ENCODE measurements at places on chromosomes 12 and 14.

GRCh38 chr14:103646189-103646588 is 17.2 kb downstream of the KLC1 start:
- no peak for DNase-seq

- DNase-seq, result no peak
These were observed 1.7 kb downstream of the ATF7 start for GRCh38 chr12:53624458-53624857.

DNA sequence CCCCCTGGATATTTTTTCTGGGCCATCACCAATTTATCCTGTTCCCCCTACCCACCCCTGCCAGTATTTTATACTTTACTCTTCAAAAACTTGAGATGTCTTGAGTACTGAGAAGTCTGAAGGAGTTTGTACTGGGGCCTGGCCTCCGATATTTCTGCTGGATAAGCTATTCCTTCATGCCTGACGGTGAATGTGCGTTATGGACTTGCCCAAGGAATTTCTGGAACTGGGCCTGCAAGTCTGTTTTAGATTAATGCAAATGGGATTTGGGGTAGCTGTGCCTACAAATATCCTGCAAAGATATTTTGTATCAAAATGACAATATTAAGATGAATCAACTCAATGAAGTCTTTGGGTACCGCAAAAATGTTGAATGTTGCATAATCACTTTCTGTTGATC is at the start of gene PTCSC3:
Gene PTCSC3 (minus strand): TSS at position 199 of the 400 bp plus-strand sequence.
- DNase-seq, result no peak

- no peak for DNase-seq
These were observed at the start of gene KCNA5 for GRCh38 chr12:5043589-5044419. Gene KCNA5 (plus strand): TSS chr12:5043879. CDS start chr12:5044148, 269 bp downstream.

GRCh38 chr12:104577581-104577981 is 120.8 kb downstream of the CHST11 start:
- DNase-seq, result no peak

DNA sequence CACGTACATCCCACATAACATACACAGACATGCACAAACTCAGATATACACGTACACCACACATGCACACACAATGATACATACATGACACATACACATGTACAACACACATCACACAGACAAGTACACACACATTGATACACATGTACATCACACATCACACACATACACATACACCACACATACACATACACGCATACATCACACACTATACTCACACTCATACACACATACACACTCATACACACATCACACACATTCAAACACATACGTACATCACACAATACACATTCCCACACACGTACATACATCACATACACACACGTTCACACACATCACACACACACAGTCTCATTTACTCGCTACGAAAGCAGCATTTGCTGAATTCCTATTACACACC is 4.5 kb downstream of the ZNF605 start:
- DNase-seq, result no peak

DNA sequence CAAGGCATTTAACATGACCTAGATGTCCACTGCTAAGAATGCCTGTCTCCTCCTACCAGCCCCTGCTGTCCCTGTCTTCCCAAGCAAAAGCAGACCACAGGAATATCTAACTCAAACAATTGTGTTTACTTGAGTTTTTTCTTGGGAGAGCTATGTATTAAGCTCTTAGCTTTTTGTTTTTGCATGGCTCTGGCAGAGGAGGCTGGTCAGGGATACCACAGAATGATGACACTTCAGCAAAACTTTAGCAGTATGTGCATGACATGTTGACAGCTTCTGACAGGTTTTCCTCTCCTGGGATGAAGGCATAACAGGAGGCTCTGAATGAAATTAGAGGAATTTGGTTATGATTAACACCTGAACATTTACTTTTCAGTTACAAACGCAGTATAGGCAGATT is 6.9 kb downstream of the TMBIM6 start:
- DNase-seq, result no peak

GRCh38 chr12:120181991-120182631 is 12.4 kb downstream of the GCN1 start:
- no peak for DNase-seq

DNA sequence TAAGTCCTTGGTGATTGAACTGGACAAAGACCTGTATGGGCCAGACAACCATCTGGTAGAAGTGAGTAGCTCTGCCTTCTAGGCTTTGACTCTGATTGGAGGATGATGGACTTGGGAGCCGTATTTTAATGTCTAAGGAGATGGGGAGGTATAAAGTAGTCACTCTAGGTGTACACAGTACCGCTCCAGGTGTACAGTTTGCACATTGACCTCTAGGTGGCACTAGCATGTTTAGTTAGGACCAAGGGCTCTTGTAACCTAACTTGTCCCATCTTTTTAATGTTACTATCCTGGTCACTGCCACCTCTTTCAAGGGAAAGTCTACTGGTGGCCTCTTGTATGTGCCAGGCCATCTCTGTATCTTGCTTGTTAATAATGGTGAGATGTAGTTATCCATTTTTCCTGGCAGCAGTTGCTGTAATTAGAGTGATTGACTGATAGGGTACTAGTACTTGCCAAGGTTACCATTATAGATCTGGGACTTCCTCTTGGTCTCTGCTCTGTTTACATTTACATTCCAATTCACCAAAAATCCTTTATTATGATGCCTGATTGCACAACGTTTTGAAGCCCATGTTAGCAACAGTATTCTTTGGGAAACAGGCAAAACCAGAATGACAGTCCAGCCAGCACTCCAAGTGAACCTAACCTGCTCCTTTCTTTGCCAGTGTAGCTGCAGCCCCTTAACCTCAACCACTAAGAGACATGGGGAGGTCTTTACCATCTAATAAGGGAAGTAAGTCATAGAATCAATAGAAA is 3.6 kb downstream of the SMARCD1 start:
- DNase-seq, result no peak

- no peak for DNase-seq
These were observed 331.6 kb upstream of the STXBP6 start for GRCh38 chr14:25381498-25381897.

DNA sequence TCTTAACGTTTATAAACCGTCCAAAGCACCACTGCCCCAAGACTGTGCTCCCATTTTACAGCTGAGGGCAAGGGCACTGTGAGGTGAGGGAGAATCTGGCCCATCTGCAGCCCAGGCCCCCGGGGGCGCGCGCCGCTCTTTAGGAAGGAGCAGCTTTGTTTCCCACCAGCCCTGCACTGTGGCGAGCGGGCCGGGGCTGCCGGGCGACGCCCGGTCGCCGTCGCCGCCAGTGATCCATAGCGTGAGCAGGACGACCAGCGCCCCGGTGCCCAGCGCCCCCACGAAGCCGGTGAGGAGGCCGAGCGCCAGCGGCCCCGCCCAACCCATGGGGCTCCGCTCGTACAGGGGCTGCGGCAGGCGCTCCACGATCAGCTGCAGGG is 34.6 kb downstream of the FIGNL2 start:
- DNase-seq, result no peak

DNA sequence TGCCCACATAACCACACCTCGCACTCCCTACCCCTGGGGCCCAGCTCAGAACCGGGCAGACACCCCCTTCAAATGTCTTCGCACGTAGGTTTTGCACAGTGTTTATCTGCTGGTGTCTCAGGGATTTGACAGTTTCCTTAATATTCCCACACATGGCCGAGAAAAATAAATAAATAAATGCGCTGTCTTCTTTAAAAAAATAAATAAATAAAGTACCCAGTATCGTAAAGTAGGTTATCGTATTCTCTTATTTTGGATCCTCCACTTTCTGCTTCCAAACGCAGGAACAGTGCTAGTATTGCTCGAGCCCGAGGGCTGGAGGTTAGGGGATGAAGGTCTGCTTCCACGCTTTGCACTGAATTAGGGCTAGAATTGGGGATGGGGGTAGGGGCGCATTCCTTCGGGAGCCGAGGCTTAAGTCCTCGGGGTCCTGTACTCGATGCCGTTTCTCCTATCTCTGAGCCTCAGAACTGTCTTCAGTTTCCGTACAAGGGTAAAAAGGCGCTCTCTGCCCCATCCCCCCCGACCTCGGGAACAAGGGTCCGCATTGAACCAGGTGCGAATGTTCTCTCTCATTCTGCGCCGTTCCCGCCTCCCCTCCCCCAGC is 710 bp upstream of the FOS start:
- no peak for DNase-seq

GRCh38 chr12:19971361-19972280 is 396.7 kb upstream of the PDE3A start:
- no peak for DNase-seq

All from cortex of kidney (tissue), 1 donor.